Effector memory CD4-positive, alpha-beta T cell (primary cell): ENCODE measurements at places on chromosomes 6 and 20.

DNA sequence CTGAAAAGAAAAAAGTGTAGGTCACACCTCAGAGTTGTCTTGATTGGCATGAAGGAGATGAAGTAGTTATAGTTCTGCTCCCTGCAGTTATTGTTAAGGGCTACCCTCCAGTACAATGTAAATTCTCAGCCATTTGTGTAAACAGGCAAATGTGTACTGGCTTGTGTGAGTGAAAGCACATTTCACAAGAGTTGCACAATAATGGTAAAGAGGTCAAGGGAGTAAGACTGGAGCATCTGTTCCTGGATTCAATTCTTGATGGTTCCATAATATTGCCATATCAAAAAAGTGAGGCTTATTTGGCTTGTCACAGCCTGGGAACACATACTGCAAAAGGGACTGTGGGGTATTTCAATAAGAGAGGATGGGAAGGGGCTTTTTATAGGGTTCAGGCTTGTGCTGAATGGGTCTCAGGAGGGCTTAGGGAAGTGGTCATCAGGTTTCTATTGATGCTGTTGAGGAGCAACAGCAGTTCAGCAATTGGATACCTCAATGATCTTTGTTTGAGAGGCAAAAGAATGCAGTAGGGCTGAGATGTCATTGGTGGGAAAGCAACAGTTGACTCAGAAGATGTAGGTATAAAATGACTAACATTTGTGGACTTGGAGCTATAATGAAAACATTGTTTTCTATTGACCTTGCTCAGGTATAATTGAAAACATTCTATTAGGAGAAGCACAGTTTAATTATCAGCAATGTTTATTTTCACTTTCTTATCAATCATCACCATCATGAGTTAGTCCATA is 402.6 kb downstream of the BCKDHB start:
- DNase-seq, result no peak

GRCh38 chr6:4611429-4612129 is 164.6 kb upstream of the CDYL start:
- DNase-seq, result no peak

DNA sequence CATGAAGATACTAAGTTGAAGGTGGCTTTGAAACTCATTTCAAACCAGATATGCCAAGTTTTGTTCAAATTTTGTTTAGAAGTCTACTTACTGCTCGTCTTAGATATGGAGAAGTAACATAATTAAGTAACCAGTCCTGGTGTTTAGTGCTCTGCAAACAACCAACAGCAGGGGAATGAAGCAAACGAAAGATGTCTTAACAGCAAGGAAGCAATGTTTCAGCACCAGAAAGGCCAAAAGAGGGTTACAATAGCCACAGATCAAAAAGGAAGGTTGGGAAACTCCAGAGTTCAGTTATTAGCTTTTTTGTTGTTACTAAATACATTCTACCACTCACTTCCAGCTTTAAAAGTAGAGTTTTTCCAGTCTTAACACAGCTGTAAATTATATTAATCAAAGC is 45.1 kb downstream of the LHFPL5 start:
- no peak for DNase-seq

- DNase-seq, result no peak
These were observed 163.6 kb upstream of the CST7 start for GRCh38 chr20:24785141-24786110.

DNA sequence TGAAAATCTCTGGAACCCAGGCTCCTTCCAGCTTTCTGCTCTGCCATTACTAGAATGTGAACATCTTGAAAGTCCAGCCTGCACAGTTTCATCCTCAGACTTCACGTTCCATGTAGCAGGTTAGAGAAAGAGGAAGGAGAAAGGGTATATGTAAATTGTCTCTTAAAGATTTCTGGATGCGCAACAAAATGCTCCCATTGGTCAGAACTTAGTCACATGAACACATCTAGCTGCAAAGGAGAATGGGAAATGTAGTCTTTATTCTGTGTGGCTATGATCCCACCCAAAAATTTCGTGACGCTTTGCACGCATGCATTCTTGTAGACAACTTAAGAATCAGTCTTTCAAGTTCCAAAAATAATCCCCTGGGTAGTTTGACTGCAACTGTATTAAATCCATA is 46.4 kb upstream of the CHD6 start:
- DNase-seq, result no peak

DNA sequence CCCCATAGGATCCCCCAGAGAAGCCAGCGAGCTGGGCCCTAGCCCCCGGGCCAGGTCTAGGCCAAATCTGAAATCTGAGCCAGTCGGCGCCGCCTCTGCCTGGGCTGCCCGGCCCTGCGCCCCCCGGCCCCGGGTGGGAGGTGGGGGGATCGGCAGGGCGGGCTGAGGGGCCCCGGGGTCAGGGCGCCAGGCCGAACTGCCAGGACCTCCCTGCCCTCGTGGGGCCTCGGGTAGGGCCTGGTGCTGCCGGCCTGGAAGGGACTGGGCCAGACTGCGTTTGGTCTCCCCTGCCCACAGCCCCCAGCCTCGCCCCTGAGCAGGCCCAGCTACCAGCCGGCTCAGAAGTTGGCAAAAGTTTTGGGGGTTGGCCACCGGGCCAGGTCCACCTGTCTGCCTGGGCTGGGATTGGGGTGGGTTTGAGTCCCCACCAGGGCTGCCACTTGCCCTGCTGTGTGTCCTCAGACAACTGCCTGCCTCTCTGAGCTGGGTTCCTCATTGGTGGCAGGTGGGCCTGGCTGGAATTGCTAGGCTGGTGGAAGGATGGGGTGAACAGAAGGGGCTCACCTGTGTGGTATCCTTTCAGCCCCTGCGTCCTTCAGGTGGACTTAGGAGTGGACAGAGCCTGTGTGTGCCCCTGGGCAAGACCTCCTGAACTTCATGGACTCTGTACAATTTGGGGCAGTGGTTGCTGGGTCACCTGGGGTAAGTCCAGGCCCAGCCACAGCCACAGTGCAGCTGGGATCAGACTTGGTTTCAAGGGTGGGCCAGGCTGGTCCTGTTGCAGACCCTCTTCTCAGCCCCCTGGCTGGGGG is 801 bp downstream of the SRC start:
- DNase-seq, result no peak

DNA sequence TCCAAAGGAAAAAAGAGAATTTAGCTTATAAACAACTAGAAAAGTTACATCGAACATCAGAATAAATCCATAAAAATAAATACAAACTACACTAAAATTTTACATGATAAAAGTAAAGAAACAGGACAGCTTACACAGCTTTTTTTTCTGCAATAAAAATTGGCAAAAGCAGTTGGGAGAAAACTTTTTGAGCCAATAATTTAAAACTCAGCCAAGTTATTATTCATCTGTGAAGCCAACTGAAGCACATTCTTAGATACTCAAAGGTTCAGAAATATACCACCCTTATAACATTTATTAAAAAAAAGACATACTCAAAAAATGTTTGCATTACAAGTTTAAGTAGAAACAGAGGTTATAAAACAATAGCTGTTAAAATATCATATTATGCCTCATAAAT is 23.7 kb upstream of the RSPO3 start:
- no peak for DNase-seq

- DNase-seq, result peak; percentile 67
These were observed 36.4 kb downstream of the HFE start for GRCh38 chr6:26123675-26123946.

GRCh38 chr6:161809971-161810370 is 536.1 kb upstream of the AGPAT4 start:
- no peak for DNase-seq

- DNase-seq, result no peak
These were observed 27.1 kb upstream of the TOP1 start for GRCh38 chr20:41001497-41001896.

DNA sequence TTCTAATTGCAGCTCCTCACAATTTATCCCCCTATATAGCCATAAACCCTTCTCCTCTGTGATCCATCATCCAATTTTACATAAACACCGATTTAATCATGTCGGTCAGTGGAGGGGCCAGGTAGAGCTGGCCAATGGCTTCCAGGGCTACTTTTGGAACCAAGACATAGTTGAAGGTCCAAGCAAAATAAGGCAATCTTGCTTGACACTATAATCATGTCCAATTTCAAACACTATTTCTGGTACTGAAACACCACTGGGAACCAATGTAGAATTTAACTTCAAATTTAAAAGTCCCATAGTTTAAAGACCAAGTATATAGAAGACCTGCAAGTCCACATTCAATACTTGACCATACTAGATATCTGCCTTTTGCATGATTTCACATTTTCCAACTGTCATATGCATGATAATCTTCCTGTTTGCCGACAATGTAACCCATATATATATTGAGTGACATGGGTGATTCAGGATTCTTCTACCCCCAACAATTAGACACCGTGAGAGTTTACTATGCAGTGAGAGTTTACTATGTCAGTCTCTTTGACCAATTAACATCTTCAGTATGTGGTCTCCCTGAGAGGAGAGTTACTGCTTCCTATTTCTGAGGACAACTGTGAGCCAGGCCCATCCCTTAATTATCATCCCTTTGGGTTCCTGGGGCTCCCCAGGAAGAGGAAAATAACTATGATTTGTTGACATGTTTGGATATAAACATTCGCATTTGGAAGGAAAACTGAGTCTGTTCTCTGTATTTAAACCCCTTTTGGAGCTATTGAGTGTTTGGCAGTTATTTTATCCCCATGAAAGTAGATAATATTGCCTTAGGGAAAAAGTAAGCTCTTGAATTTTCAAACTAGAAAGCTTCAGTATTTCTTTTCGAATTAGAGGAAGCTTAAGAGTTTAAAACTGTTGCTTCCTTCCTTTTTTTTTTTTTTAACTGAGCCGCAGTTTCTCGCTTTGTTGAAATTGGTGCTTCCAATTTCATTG is 31.8 kb downstream of the SAMD3 start:
- no peak for DNase-seq

DNA sequence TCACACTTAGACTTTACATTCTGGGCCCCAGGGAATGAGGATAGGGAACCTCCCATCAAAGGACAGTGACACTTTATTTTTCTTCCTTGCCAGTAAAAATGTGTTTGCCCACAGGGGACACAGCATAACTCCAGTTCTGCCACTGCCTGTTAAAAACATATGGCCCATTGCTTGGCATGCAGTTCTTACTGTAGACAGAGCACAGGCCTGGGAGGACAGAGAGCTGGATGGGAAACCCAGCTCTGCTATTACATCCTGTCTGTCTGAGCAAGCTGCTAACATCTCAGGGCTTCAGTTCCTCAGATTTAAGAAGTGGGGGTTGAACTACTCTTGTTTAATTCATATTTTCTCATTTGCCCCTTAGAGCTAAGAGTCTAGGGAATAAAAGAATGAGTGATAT is 120.2 kb downstream of the AKAP7 start:
- DNase-seq, result no peak

GRCh38 chr20:63325021-63325471 is 32.1 kb downstream of the COL20A1 start:
- DNase-seq, result no peak

- no peak for DNase-seq
These were observed 102.0 kb downstream of the MAP3K7 start for GRCh38 chr6:90484903-90485302.

DNA sequence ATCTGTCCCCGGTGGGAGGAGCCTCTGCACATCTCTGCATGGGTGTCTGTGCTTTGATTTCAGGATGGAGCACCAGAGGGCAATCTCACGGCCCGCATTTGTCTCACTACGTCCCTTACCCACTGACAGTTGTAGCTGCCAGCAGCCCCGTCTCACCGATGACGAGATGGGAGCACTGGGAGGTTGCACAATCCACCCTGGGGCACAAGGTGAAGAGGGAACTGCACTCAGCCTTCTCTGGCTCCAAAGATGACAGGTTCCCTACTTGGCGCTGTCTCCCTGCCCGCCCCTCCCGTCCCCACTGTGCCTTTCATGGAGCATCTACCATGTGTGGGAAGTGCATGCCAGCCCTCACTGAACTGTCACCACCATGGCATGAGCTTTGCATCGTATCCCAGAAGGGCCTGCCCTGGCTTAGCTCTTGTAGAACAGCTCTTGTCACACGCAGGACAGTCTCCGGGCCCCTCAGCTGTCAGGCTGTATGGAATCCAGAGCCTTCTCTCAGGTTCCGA is 99.9 kb upstream of the PMEPA1 start:
- no peak for DNase-seq

GRCh38 chr6:52829046-52829817 is 11.4 kb downstream of the GSTA5 start:
- no peak for DNase-seq

GRCh38 chr6:5331845-5332442 is 70.6 kb downstream of the FARS2 start:
- DNase-seq, result no peak

DNA sequence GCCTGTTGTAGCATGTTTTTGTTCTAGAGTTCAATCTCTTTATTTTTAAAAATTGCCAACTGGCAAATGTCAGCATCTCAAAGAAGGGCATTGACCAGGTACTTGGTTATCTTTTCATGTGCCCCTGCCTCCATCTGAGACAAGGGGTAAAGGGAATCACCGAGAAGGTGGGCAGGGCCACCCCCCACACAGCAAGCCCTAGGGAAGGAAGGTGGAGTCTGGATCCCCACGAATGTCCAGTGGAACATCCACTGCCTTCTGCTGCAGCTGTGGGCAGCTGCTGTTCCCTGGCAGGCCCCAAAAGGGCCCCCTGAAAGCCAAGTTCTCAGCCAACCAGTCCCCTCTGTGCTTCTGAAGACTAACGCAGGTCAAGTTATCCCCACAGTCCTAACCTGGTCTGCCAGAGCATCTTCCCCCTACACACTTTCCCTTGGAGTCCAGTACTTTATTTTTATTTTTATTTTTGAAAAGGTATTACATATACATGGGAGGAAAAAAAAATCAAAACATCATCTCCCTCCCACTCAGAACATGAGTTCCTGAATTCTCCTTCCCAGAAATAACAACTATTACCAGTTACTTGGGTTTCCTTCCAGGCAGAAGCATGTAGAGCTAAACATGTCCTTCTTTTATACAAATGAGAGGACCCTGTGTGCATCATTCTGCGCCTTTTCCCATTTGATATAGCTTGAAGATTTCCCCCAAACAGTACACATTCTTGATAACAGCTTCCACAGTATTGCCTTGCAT is 253.7 kb downstream of the MAFB start:
- no peak for DNase-seq

GRCh38 chr20:61420781-61421180 is 168.7 kb downstream of the CDH4 start:
- no peak for DNase-seq

DNA sequence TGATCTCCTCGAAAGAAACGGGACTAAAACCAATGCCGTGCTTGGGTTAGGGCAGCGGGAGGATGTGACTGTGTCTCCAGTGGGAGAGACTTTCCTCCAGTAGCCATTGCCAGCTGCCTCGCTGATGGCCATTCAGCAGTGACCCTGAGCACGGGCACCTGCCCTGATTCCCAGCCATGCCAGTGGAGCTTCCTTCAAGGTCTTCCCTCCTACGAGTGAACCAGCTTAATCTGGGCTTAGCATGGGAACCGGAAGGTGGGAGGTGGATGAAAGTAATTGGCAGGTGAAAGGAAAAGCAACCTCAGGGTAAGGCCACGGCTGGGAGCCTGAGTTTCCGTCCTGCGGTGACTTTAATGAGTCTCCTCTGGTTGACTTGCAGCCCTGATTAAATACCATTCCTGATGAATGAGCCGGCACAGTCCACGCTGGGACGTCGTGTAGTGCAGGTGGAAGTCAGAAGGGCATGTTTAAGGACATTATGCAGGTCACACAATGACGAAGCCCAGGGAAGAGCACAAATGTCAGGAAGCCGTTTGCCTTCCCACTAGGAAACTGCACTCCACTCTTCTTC is 813.5 kb downstream of the QKI start:
- no peak for DNase-seq
